ENCODE measurements at places on chromosomes 6 and 20.

DNA sequence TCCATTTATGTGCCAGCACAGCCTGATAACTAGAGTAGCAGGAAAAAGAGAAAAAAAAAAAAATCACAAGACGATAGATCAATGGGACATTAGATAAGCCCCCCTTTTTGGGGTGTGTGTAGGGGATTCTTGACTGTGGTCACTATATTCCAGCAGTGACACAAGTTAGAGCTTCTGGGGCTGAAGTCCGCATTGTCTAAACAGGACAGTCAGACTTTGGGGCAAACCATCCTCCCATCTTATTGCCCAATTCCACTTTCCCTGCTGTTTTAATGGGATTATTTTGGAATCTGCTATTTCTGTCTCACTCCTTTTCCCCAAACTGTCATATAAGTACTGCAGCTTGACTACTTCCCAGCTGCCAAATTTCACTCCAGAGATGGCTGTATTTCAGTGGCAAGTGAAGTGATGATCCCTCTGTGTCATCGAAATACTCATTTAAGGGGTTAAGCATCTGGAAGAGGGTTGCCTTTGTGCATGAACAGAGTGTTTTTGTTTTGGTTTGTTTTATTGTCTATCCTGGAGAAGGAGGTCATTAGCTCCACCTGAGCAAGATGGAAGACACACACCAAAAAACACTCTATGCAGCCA, 182.5 kb downstream of the ATXN1 start:
- no peak for DNase-seq

DNA sequence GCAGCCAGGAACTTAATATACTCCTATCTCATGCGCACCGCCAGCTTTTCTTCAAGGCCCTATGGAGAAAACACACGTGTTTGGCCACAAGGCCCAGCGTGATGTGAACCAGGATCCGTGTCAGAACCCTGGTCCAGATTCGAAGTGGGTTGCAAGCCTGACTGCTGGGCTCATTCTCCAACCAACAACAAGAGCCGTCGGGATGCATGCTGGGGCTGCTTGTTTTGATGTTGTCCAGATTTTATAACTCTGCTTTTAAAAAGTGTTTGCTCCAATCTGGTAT, 463 bp upstream of the SLC22A2 start:
- DNase-seq, result no peak

DNA sequence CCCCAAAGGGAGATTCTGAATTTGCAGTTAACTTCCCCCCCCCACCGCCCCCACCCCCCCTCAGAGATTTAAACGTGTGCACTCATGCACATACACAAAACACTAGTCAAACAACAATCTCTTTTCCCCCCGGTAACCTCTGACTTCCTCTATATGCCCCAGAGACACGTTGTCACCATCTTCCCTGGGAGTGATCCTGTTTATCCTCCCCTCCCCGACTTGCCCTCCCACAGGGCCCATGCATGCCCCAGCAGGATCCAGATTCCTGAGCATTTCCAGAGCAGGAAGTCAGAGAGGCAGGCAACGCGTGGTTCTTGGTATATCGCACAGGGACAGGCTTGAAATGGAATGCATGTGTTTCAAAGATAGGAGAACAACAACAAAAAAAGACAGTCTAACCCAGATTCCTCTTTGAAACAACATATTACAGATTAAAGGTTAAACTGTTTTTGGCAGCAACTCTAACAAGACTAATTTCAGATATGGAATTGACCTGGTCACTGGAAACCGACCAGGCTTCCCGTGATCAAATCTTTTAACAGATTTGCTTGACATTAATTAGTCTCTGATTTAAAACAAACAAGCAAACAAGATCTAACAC, 1.3 kb downstream of the BLCAP start:
- no peak for DNase-seq

DNA sequence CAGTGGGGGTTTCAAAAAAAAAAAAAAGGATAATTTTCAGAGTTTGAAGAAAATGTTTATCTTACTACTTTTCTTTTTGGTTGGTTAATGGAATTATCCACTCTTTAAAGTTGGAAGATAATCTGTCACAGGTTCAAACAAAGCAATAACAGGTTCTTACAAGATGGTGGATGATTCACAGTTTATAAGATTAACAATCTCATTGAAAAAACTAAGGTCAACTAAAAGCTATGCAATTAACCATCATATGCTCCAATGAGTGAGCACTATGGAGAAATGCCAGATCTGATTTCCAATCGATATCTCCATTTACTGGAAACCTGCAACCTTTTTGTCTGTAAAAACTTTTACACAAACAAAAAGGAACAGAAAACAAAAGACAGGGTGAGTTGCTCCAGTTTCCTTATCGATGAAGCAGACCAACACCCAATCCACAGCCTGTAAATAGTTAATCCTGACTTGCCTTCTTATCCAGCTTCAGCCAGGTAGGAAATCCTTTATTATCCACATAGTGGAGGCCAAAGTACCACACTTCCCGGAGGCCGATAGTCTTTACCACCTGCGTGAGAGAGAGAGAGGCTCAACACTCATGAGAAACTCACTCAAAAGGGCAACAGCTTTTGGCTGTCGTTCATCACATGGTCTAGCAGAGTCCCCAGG, 32.4 kb downstream of the EZR start:
- no peak for DNase-seq

GRCh38 chr20:33702861-33703260, 16.7 kb upstream of the E2F1 start:
- peak; percentile 21 for DNase-seq

- DNase-seq, result no peak
Measured at GRCh38 chr6:155883334-155883731, 427.7 kb upstream of the NOX3 start.

DNA sequence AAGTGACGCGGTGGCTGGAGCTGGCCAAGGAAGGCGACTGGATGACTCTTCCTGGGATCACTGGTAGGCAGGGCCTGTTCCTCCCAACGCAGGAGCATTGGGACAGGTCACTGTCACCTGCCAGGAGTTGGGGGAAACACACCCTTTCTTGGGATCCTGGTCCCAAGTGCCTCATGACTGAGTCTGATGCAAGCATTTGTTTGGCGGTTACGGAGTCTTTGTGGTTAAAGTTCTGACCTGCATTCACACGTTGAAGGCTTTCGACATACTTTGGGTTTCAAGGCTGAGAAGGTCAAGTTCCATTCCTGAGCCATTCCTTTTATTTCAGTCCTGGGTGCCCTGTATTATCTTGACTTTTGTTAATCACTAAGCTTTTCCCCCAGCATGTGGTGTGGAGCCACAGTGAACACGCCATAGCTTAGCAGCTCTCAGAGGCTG, 6.0 kb downstream of the PNLDC1 start:
- no peak for DNase-seq

DNA sequence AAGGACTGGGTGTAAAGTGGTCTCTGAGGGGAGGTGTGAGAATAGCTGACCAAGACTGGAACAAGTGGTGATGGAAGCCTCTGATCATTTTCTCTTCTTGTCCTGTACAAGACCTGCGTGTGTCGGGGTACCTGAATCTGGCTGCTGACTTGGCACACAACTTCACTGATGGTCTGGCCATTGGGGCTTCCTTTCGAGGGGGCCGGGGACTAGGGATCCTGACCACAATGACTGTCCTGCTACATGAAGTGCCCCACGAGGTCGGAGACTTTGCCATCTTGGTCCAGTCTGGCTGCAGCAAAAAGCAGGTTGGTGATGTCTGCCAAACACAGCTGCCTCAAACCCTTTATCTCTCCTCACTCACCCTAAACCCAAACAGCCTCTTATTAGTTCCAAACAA, 1.7 kb upstream of the HSD17B8 start:
- no peak for DNase-seq

DNA sequence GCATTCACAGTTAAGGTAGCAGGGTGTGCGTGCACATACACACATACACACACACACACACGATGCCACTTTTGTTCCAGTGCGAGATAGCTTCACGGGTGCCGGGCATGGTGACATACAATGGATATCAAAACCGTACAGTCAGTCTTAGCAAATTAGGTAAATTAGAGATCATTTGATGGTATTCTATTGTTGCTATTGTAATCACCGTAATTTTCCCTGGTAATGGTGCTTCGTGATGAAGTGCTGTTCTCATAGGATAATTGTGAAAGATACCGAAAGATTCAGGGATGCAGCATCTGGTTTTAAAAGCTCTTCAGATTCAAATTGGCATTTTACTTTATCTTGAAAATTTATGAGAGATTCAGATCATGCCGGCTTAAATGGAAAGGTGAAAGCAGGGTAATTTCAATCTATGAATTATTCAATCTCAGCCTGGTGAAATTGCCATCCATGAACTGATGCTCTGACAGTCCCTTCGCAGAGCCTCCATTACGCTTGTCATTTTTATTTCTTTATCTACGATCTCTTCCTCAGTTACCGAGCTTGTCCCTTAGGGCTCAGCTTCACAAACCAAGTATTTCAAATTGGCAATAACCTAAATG, 71.3 kb upstream of the SOX4 start:
- no peak for DNase-seq

DNA sequence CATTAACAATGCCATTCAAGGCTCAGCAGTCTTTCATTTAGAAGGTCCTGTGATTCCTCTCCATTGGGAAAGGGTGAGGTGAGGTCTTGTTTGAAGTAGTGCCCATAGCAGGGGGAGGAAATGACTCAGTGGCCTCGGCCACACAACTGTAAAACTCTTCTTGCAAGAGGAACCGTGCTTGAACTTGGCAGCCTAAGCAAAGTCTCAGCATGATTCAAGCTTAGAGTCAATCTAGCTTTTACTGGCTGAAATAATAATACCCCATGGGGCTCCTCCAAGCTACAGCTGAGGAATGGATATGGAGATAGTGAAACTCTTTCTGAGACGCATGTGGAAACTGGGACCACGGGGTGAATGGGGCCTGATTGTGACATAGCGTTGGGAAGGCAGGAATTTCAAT, 428.2 kb downstream of the BMP2 start:
- no peak for DNase-seq

DNA sequence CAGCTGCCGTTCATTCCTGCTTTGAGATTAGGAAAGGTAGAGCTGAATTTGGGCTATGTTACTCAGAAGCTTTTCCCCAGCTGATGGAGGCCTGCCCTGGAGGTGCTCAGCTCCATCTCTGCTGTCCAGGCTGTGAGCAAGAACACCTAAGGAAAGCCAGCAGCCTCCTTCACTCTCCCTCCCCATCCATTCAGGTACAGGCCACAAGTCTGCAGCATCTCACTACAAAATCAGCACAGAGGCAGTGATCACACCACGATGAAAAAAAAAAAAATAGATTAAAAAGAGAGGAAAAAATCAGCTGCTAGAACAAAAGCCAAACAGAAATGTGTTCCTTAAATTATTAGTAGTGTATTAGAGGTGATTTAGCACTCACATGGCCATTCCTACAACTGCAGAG, 515.0 kb downstream of the CDH26 start:
- DNase-seq, result no peak

DNA sequence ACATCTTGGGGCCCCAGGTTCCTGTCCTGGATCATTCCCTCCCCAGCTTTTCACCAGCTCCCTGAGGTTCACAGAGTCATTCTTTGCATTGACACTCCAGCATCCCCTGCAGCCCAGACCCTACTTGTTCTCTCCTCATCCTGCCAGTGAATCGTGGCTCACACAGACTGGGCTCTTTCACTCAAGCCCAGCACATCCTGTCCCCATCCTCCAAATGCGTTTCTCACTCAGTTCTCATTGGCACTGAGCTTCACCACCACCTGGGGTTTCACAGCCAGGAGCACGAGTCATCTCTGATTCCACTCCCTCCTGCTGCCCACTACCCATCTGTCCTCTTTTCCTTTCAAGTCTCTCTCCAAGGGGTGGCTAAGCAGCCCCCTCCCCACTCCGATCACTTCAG, 85.4 kb upstream of the NNAT start:
- no peak for DNase-seq

DNA sequence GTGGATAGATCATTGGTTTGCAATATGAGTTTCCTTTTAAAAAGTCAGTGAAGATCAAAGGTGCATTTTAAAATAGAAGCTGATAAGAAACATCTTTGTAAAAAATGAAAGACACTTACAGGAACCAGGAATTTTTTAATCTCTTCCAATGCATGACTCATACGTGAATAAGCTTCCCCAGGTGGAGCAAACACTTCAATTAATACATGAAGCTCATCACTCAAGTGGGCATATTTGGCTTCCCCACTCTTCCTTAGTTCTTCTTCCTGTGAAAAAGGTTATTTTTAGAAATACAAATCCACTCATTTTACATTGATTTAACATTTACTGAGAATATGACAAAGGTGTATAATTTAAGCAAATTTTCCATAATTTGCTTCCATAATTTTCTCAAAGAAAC, 308.1 kb downstream of the KHDRBS2 start:
- no peak for DNase-seq

DNA sequence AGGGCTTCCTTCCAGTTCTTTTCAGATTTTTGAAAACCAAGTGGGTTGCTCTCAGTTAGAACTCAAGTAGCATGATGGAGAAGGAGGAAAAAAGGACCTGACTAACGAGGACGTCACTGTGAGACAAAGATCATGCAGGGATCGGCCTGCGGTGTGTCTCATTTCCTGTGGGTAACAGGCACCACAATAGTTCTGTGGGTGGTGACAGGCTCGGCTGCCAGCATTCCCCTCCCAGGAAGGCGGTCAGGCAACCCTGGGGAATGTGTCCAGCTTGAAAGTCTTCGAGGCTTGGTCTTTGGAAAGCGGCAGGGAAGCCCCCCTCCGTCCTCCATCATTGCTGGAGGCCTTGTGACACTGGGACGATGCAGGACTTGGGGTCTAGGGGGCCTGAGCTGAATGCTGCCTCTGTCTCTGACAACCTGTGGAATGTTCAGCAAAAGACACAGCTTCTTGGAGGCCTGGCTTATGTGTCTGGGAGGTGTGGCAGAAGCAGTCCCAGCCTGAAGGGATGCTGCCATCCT, 121.0 kb downstream of the BCAS1 start:
- no peak for DNase-seq

Measured in amygdala (tissue), 56 donors.